Fibroblast of the aortic adventitia (primary cell): ENCODE measurements at places on chromosomes 2 and 18. TPM values are rescaled to one million over a fixed set of nuclear protein-coding genes. Genes with fewer than 3 reads are reported as not detected.

Gene FAM110C
- not detected in 2 replicates for total RNA-seq

Gene TXNDC2
- total RNA-seq, result 0.16 and 0.27 TPM in 2 replicates

Gene TUBA3E
- total RNA-seq, result not detected in 2 replicates

Gene KYNU
- under 0.01 and 1.3 TPM in 2 replicates for total RNA-seq

Gene LIMS4
- total RNA-seq, result 4.7 and 6.1 TPM in 2 replicates

Gene CFAP221
- total RNA-seq, result not detected in 2 replicates

Gene ZNF804A
- total RNA-seq, result 4.7 and 12.9 TPM in 2 replicates

Gene CREG2
- total RNA-seq, result 0.25 and 1.5 TPM in 2 replicates

Gene ZSCAN30
- 18.6 and 22.6 TPM in 2 replicates for total RNA-seq

Gene SULT1C2
- 0.27 and 2.6 TPM in 2 replicates for total RNA-seq

Gene CIB4
- not detected in 2 replicates for total RNA-seq

Gene EFHD1
- total RNA-seq, result 0.45 and 0.49 TPM in 2 replicates

Gene TNFRSF11A
- total RNA-seq, result 0.08 and 1.1 TPM in 2 replicates

Gene UGP2
- total RNA-seq, result 119 and 129 TPM in 2 replicates

Gene C2orf78
- total RNA-seq, result not detected in 2 replicates

Gene PLEK
- total RNA-seq, result under 0.01 TPM in 1 of 2 replicates, not detected in the other

Gene HOXD13
- not detected in 2 replicates for total RNA-seq

Gene ASPRV1
- 0.54 TPM in 1 of 2 replicates, not detected in the other for total RNA-seq

Gene ABI2
- total RNA-seq, result 24.3 and 36.4 TPM in 2 replicates

Gene SERPINB7
- 0.27 TPM in 1 of 2 replicates, not detected in the other for total RNA-seq

Gene EFR3B
- total RNA-seq, result 0.99 and 1.1 TPM in 2 replicates

Gene GPR148
- 0.41 TPM in 1 of 2 replicates, not detected in the other for total RNA-seq

Gene PTPRN
- 0.36 and 1.8 TPM in 2 replicates for total RNA-seq

Gene LBX2
- 2.0 and 3.0 TPM in 2 replicates for total RNA-seq

Gene GALNT3
- 0.49 and 3.1 TPM in 2 replicates for total RNA-seq

Gene OSR1
- total RNA-seq, result 35.8 and 117 TPM in 2 replicates

Gene ACADL
- total RNA-seq, result 0.63 and 4.5 TPM in 2 replicates

Gene VSNL1
- 0.90 and 3.7 TPM in 2 replicates for total RNA-seq

Gene IL1A
- total RNA-seq, result 0.90 TPM in 1 of 2 replicates, not detected in the other

Gene SERPINB11
- total RNA-seq, result not detected in 2 replicates

Gene CROCC2
- total RNA-seq, result under 0.01 and 0.41 TPM in 2 replicates
